Caudate nucleus (tissue), 63 donors: ENCODE measurements at places on chromosomes 6 and 20.

DNA sequence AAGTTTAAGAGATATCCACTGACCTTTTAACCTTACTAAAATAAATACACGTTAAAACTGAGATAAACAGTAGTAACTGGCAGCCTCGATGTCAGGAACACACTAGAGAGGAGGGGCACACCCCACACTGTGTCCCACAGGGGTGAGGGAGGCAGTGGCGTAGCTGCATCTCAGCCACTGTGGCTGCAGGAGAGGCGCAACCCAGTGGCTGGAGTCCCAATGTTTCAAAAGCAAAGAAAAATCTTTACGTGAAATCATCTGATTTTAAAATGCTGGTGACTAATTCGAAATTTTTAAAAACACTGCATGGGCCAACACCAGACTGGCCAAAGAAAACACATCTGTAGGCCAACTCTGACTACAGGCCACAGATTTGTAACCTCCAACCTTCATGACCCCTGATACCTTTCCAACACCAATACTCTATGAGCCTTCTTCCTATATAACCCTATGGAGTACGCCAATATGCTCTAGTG, 54.7 kb downstream of the TRAM2 start:
- DNase-seq, result no peak

DNA sequence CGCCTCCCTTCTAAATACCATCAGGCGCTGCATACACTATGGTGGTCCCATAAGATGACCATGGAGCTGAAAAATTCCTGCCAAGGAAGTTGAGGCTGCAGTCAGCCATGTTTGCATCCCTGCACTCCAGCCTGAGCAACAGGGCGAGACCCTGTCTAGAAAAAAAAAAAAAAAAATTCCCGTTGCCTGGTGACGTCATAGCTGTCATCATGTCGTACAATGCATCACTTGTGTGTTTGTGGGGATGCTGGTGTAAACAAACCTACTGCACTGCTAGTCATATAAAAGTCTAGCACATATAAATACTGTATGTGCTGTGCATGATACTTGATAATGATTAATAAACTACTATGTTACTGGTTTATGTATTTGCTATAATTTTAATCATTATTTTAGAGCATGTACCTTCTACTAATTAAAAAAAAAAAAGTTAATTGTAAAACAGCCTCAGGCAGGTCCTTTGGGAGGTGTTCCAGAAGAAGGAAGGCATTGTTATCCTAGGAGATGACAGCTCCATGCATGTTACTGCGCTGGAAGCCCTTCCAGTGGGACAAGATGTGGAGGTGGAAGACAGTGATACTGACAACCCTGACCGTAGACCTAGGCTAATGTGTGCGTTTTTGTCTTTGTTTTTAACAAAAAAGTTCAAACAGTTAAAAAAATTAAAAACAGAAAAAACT, 132.6 kb downstream of the BANF2 start:
- no peak for DNase-seq

DNA sequence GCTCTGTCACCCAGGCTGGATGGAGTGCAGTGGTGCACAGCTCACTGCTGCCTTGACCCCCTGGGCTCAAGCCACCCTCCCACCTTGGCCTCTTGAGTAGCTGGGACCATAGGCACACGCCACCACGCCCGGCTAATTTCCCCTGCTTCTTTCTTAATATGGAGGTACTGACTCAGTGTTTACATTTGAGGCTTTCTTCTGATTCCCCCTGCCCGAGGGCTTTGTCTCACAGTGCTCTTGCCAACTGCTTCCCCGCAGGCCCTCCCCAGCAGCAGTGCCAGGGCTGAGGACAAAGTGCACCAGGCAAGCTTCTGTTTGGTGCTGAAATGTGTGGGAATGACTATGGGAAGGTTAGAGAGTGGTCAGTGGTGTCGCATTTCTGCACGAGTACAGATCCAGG, 34.8 kb downstream of the NR2E1 start:
- no peak for DNase-seq

GRCh38 chr20:2213401-2213800, 82.4 kb upstream of the TGM3 start:
- DNase-seq, result no peak

DNA sequence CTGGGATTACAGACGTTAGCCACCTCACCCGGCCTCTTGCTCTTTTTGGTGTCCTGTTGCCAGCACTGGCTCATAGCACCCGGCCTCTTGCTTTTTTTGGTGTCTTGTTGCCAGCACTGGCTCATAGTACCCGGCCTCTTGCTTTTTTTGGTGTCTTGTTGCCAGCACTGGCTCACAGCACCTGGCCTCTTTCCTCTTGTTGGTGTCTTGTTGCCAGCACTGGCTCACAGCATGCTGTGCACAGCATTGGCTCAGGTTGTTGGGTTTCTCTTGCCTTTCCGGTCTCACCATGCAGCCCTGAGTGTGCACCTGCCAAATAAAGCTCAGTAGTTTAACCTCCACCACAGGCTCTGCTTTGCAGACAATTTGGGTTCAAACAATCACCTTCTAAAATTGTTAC, 208.2 kb downstream of the THBS2 start:
- DNase-seq, result no peak

GRCh38 chr6:53375847-53376246, 27.1 kb upstream of the ELOVL5 start:
- DNase-seq, result no peak

- DNase-seq, result no peak
Observed at GRCh38 chr20:57265997-57266290, 497 bp downstream of the BMP7 start.

GRCh38 chr20:56833427-56833826, 204.3 kb downstream of the TFAP2C start:
- no peak for DNase-seq

GRCh38 chr20:50256577-50256976, 65.9 kb downstream of the CEBPB start:
- DNase-seq, result no peak

DNA sequence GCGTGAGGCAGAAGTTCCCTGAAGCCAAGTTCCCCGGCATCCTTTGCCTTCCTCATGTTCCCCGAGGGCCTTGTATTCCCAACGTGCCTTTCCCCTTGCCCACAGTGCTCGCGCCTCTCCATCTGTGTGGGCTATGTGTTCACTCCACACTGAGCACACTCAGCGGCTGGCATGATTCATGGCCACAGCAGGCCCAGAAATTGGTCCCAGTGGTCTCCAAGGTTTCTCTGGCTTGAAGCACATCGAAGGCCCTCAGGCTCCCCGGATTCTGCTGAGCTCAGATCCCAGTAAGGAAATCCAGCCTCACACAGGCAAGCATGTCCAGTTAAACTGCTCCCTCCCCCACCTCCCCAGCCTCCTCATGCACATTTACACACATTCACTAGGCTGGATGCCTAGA, 123.6 kb downstream of the ISM1 start:
- DNase-seq, result no peak
